Activated T-helper 2 cell treated with anti-CD3 and anti-CD28 coated beads, Interferon-gamma antibody, Interleukin-2, Interleukin-4, amounts not matched to agents 10 μg/mL and 5 μg/mL and 100 μg/mL, durations not matched to agents 14 hours and 24 hours and 36 hours (primary cell): ENCODE measurements at places on chromosomes 12 and 14.
A peak's percentile ranks its signal among the peaks of the same experiment; 100 is the strongest.

DNA sequence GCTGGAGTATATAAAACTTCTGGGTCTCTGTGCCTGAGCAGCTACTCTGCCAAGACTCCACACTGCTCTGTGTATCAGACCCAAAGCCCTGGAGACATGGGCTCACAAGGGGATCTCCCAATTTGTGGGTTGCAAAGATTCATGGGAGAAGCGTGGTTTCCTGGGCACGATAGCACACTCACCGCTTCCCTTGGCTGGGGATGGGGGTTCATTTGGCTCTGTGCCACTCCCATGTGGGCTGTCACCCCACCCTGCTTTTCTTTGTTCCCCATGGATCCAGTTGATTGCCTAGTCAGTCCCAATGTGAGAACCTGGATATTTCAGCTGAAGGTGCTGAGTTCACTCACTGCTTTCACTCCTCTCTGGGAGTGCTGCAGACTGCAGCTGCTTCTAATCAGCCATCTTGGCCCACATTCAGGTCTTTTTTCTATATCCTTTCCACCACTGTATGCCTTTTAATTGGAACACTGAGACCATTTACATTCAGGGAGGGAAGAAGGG, 40.0 kb upstream of the PCNX4 start:
- DNase-seq, result no peak
- no peak overlapping the region for H3K27ac ChIP-seq
- no peak overlapping the region for H3K4me3 ChIP-seq
- H3K27me3 ChIP-seq, result peaks cover 7% of the 10 kb centered on the region

DNA sequence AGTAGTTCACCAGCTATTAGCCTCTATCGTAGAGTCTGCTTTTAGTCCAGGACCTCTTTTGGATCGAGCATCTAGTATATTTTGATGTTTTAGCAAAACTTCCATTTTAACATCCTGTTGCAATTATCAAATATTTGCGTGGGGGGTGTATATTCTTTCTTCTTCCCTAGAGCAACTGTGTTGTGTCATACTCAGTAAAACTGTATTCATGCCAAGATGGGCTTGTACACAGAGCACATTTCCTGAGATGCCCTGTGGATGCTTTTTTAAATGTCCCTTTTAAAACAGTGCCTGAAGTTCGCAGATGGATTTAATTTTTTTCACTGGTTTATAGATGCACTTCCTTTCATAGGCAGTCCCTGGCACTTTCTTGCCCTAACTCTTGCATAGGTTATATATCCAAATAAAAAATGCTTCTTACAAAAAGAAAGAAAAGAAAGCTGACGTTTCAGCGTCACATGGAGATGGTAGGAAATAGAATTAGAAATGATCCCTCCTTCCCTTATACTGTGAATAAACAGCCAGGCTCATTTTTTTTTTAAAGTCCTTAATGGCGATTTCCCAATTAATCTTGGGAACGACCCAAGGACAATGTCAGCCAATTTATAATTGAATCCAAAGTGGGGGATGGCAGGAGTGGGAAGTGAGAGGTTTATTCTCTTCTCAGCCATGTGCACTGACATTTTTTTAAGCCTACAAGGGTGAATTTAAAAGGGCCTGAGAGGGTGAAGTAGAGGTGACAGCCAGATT, 247.0 kb downstream of the SLC41A2 start:
- H3K4me1 ChIP-seq, result peaks cover 31% of the 10 kb centered on the region
- no peaks in the 10 kb centered on the region for H3K27me3 ChIP-seq
- no peak overlapping the region for H3K4me3 ChIP-seq
- H3K27ac ChIP-seq, result no peak overlapping the region

GRCh38 chr12:14768823-14769405, 34.4 kb downstream of the WBP11 start:
- H3K27ac ChIP-seq, result peak overlapping the region; percentile 98
- no peaks in the 10 kb centered on the region for H3K27me3 ChIP-seq
- H3K4me3 ChIP-seq, result peak overlapping the region; percentile 95
- peaks cover 38% of the 10 kb centered on the region for H3K4me1 ChIP-seq
- no peak for DNase-seq

- no peak overlapping the region for H3K27ac ChIP-seq
- peaks cover 4% of the 10 kb centered on the region for H3K4me1 ChIP-seq
- DNase-seq, result no peak
- H3K27me3 ChIP-seq, result no peaks in the 10 kb centered on the region
- no peak overlapping the region for H3K4me3 ChIP-seq
- H3K36me3 ChIP-seq, result no peaks in the 10 kb centered on the region
Measured at GRCh38 chr12:69897744-69898143, 72.7 kb downstream of the MYRFL start.

- no peaks in the 10 kb centered on the region for H3K36me3 ChIP-seq
- H3K4me1 ChIP-seq, result peaks cover 18% of the 10 kb centered on the region
- no peak overlapping the region for H3K27ac ChIP-seq
- peaks cover 25% of the 10 kb centered on the region for H3K27me3 ChIP-seq
- no peak for DNase-seq
Measured at GRCh38 chr12:55034218-55034617, 14.4 kb downstream of the NEUROD4 start.

DNA sequence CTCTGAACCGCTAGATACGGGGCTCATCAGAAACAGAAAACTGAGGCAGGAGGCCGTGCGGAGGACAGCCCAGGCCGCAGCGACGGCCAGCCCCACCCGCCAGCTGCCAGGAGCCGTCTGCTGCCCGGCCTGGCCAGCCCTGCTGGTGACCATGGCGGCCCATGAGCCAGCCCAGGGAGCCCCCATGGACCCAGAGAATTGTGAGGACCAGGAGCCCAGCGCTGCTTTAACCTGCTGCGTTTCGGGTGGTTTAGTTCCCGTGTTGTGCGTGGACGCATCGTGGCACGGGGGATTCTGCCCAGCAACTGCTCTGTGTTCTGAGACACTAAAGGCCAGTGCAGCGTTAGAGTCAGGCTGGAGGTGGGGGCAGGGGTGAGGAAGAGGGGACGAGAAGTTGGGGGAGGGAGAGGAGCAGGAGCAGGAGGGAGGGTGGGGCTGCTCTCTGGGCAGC, 44.2 kb downstream of the NOC4L start:
- no peak for DNase-seq
- peaks cover 12% of the 10 kb centered on the region for H3K27me3 ChIP-seq
- H3K27ac ChIP-seq, result no peak overlapping the region

DNA sequence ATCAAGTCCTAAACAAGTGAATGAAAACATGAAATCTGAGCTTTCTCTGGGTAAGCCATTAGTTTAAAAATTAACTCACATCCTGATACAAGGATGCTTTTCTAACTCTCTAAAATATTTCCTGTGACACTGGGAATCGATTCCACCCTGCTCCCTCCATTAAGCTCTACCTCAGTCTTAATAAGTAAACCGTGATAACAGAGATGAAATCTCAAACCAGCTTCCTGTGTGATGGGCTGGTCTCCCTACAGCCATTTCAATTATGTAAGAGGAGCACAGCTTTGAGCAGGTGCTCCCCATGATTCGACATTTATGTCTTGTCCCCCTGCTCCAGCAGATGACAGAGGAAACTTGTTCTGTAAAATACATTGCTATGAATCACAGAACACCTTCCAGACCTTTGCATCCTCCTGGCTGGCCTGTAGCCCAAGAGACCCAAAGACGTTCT, 59.0 kb downstream of the GAS2L3 start:
- no peak overlapping the region for H3K27ac ChIP-seq
- DNase-seq, result no peak
- H3K4me1 ChIP-seq, result no peaks in the 10 kb centered on the region
- H3K27me3 ChIP-seq, result no peaks in the 10 kb centered on the region
- no peaks in the 10 kb centered on the region for H3K36me3 ChIP-seq
- no peak overlapping the region for H3K4me3 ChIP-seq

DNA sequence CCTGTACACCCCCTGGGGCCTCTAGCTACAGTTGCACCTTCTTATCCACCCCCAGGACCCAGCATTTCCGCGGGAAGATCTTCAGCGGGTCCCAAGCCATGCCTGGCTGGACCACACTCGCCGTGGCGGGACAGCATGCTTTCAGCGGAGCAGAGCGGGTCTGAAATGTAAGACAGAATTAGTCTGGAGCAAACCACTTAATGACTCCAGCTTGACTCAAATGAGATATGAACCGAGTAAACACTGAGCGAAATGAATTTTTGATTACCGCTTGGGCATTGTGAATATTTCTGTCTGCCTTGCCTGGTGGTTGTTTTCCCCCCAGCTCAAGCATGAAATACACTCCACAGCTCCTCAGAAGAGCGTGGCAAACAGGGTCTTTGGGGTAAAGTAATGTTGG, 60.8 kb downstream of the SLC24A4 start:
- H3K27me3 ChIP-seq, result no peaks in the 10 kb centered on the region
- no peak overlapping the region for H3K27ac ChIP-seq
- no peak for DNase-seq
- H3K36me3 ChIP-seq, result no peaks in the 10 kb centered on the region
- H3K4me1 ChIP-seq, result no peaks in the 10 kb centered on the region

DNA sequence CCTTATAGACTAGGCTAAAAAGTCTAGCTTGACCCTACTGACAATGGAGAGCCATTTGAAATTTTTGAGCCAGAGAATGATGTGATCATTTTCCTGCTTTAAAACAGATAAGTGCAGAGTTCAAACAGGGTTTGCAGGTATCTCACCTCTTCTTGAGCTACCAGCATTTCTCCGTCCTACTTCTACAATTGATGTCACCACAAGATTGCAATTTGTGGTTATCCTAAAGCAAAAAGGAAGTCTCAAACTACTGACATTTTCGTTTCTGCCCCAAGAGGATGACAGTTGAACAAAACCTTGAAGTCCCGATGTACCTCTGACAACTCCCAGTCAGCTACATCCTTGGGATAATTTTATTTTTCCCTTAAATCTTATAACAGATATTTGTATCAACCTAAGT, 86.7 kb downstream of the PTGER2 start:
- peaks cover 72% of the 10 kb centered on the region for H3K4me1 ChIP-seq
- H3K36me3 ChIP-seq, result peaks cover 33% of the 10 kb centered on the region
- H3K27ac ChIP-seq, result peak overlapping the region; percentile 52
- H3K27me3 ChIP-seq, result no peaks in the 10 kb centered on the region
- no peak overlapping the region for H3K4me3 ChIP-seq

DNA sequence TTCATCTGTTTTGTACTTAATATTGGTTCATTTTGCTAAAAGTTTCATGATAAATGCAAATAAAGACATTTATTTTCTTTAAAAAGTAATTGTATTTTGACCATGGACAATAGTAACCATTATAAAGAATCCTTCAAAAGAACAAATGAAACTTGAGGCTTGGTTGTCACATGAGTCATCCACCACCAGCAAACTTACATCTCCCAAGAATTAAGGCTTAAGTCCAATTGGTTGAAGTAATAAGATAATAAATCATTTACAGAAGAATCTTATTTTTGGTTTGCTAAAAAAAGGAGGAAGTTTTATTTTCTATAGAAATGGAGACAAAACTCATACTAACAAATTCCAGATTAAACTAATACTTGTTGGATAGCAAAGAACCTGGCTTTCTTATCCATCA, 84.8 kb upstream of the KITLG start:
- no peak for DNase-seq
- no peaks in the 10 kb centered on the region for H3K36me3 ChIP-seq
- H3K27me3 ChIP-seq, result no peaks in the 10 kb centered on the region
- no peak overlapping the region for H3K27ac ChIP-seq

DNA sequence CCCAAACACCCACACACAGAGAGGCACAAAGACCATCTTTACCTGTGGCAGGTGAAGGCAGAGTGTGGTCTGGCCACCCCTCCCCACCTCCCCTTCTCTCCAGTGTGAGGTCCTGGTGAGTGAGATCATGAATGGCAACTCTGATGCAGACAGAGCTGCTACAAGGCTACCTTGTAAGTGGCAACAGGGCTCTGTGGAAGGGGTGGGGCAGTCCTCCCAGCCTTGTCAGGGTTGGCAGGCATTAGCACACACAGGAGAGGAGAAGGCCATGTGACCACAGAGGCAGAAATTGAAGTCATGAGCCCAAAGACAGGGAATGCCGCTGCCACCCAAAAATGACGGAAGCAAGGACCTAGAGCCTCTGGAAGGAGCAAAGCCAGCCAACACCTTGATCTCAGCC, 30.7 kb downstream of the VWF start:
- H3K4me3 ChIP-seq, result no peak overlapping the region
- peaks cover 7% of the 10 kb centered on the region for H3K4me1 ChIP-seq
- no peak for DNase-seq
- H3K36me3 ChIP-seq, result no peaks in the 10 kb centered on the region

- peaks cover 76% of the 10 kb centered on the region for H3K4me1 ChIP-seq
- no peak for DNase-seq
- H3K27ac ChIP-seq, result peak overlapping the region; percentile 97
- H3K27me3 ChIP-seq, result no peaks in the 10 kb centered on the region
- peak overlapping the region; percentile 90 for H3K4me3 ChIP-seq
- H3K36me3 ChIP-seq, result peaks cover 46% of the 10 kb centered on the region
Measured at GRCh38 chr14:69615121-69615495, 3.7 kb downstream of the SUSD6 start.

DNA sequence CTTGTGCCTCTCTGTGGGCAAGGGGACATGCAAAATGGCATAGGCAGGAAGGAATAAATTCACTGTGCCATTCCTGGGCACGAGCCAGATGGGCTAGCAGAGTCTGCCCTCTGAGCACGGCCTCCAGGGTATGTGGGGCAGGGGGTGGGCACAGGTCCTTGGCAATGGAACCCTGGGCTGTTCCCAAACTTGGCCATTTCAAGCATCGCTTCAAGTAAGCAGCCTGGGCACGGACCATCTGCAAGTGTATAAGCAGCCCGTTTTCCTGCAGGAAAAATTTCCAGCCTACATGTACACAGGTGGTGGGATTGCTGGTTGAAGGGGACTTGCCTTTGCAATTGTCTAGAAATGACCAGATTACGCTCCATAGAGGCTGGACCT, 40.3 kb downstream of the CCDC85C start:
- H3K36me3 ChIP-seq, result no peaks in the 10 kb centered on the region
- H3K27me3 ChIP-seq, result no peaks in the 10 kb centered on the region
- DNase-seq, result no peak
- H3K4me1 ChIP-seq, result peaks cover 1% of the 10 kb centered on the region
- no peak overlapping the region for H3K4me3 ChIP-seq

DNA sequence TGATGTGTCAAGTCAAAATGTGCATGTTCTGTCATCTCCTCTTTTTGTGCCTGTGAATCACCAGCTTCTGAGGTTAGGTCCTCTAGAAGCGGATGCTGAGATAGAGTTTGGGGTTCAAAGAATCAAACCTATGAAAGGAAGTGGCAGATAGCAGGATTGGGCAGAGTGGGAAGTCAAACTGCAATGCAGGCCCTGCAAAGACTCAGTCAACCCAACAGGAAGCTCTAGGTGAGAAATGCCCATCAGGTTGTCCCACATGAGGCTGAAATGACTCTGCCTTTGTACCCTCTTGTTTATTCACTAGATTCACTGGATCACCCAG, 4.5 kb upstream of the MIA2 start:
- H3K36me3 ChIP-seq, result no peaks in the 10 kb centered on the region
- peak overlapping the region; percentile 93 for H3K27ac ChIP-seq
- peak; percentile 73 for DNase-seq
- H3K4me3 ChIP-seq, result no peak overlapping the region
